ENCODE measurements at places on chromosomes 7 and 10. TPM values are rescaled to one million over a fixed set of nuclear protein-coding genes. Genes with fewer than 3 reads are reported as not detected.

- no peak for DNase-seq
Measured at GRCh38 chr7:120041798-120042197, 231.2 kb upstream of the KCND2 start.

- no peak for DNase-seq
Measured at GRCh38 chr10:14782691-14783363, 8.1 kb upstream of the FAM107B start.

GRCh38 chr10:115163129-115163528, 70.0 kb downstream of the ATRNL1 start:
- no peak for DNase-seq

Gene UNCX
- not detected for total RNA-seq

DNA sequence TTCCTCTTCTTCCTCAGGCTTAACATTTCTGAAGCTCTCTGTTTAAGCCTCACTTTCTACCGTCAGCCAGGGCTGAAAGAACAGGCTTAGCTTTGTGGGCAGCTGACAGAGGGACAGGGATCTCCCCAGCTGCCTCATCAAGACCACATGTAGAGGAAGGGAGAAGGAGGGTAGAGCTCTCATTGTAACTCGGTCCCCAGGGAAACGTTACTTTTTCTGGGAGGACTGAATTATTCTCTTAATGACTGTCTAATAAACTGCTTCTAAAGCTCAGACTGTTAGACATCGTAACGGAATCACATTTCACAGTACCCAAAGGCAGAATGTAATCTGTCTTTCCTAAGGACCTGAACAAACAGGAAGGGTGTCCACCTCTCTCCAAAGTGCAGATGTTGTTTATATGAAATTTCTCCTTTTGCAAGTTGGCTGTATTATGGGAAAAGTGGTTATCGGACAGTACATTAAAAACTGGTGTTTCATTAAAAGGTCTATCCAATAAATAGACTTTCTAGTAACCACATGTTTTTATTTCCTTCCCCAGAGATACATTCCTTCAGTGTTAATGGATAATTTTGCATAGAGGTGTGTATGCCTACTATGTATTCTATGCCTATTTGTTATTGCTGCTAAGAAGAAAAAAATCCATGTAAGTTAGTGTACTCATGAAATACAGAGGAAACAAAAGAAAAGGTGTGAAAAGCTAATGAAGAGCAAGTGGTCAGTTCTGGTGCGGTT, 144.2 kb downstream of the CTTNBP2 start:
- DNase-seq, result no peak

GRCh38 chr10:100998183-100998990, 1.2 kb upstream of the LZTS2 start:
- peak; percentile 92 for DNase-seq

GRCh38 chr10:114649217-114649903, 8.7 kb downstream of the ABLIM1 start:
- no peak for DNase-seq

Gene CLEC5A
- total RNA-seq, result 0.31 TPM

DNA sequence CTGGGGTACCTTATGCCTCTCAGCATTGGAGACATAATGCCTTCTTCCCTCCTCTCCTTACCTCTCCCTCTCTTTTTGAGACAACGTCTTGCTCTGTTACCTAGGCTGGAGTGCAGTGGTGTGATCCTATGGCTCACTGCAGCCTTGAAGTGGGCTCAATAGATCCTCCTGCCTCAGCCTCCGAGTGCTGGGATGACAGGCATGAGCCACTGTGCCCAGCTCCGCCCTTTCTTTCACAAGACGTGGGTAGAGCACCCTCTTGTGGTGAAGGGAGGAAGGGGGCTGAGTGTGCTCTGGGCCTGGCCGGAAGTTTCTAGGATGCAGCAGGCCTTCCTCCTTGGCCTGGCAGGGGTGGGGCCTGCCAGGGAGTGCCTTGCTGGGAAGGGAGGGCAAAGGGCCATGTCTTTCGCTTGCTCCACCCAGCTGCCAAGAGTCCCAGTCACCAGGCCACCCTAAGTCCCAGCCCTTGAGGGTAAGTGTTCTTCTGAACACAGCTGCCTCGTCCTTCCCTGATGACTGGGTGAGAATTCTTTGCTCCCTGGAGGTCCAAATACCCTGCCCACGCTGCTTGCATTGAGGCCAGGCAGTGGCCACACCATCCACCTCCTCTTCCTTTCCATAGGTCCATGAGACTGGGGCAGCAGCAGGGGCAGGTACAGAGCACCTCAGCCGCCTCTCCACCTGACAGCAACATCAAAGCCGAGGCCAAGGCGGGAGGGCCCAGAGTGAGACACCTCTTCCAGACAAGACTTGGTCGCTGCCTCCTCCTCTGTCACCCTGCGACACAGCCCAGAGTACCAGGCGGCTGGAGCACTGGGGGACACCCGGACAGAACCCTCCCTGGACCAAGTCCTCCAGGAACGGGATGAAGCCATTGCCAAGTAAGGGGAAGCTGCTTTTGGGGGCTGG, 3.7 kb downstream of the ABHD11 start:
- DNase-seq, result peak; percentile 89

DNA sequence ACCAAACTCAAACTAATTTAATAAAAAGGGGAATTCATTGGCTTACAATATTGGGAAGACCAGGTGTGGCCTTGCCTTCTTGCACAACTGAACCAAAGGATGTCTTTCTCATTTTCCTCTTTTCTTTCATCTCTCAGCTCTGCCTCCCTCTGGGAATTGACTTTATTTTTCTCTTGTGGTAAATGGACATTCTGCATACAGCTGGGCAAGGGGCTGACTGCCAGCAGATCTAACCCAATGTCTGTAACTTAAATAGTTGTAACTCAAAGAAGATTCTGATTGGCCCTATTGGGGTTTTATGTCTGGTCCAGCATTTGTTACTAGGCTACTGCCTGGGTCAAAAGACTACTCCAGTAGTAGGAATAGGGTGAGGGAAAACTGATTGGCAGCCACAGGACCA, 15.3 kb downstream of the PTTG1IP2 start:
- no peak for DNase-seq

DNA sequence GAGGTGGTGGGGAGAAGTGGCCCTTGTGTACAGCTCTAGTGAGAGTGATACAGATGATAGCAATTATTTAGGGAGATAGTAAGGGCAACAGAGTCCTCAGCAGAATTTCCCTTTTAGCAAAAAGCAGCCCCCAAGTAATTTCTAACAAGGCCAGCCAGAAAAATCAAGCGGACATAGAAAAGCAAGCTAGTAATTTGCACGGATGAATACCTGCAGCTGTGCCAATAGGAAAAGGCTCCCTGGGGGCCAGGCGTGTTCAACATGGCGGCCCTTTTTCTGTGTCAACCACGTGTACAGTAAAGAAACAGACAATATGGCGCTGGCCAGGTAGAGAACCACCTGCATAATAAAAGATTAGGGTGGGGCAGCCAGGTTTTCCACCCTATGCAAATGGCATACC, 7.4 kb downstream of the MCM10 start:
- DNase-seq, result no peak

GRCh38 chr10:70115948-70116682, 16.5 kb downstream of the AIFM2 start:
- DNase-seq, result peak; percentile 75

Gene LRMDA
- 7.6 TPM for total RNA-seq

Gene TEX47
- 8.9 TPM for total RNA-seq

DNA sequence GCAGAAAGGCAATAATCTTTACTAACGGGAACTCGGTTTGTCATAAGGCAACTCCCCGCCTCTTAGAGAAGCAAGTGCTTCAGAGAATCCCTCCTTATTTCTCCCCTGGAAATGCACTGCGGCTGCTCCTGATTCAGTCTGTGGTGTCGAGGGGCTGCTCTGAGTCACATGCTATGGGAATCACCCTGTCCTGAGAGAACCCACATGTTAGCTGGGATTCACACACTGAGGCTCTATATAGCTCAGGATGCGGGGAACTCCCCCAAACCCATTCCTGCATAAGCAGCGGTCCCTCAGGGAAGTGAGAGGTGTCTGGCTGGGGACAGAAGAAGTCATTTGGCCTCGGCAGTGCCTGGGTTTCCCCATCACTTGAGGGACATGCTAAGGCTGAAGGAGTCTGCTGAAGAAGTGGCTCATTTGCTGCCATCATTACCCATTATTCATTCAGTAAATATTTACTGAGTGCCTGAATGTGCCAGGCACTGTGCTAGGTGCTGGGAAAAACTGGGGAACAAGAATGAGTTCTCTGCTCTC, 87.5 kb downstream of the ATXN7L1 start:
- no peak for DNase-seq

DNA sequence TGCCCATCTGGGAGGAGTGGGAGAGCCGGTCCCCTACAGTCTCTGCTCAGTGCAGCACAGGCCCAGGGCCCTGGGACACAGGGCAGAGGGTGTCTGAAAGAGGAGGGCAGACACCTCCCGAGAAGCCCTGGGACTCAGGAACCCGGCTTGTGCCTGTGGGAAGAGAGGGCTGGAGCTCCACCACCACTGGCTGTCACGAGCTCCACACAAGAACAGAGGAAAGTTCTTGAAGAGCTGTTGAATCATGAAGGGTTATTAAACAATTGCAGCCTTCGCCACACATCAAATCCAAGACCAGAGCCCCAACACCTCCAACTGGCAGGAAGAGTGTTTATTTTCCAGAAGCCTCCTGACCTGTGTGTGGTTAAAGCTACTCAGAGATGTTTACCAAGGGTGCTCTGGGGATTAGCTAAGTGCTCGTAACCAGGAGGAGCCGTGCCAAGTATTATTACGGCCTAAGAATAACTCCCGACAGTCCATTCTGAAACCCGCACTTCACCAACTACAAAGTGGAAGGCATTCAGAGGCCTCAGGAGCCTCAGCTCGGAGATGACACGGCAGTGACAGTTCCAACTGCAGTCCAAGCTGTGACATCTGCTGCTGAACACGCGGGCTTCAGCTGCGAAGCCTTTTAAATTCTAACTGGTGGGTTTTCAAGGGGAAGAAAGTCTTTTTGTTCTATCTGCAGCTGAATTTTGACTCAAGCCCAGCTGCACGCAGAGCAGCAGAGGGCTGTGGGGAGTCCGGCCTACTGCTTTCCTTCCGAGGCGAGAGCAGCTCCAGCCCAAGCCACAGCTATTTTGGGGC, 75.1 kb downstream of the MAD1L1 start:
- peak; percentile 69 for DNase-seq

- no peak for DNase-seq
Measured at GRCh38 chr7:112708236-112708635, 82.0 kb downstream of the TMEM168 start.

Gene LSM5
- total RNA-seq, result 18.9 TPM

GRCh38 chr7:138720286-138720685, 19.1 kb upstream of the SVOPL start:
- DNase-seq, result no peak

DNA sequence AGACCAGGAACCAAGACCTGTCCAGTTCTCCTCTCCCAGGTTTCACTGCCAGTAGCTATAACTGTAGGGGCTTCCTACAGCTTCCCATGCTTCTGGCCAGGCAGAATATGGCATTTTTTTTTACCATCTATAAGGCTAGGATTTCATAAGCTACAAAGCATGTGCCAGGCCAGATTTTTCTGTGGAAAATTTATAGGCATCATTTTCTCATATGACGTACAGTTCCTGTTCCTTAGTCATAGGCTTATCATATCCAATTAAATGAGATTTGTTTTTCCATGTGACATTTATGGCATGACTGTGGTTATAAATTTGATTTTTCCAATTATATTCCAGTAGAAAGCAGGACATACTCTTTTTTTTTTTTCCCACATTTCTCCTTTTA, 208.6 kb upstream of the NPY start:
- DNase-seq, result no peak

DNA sequence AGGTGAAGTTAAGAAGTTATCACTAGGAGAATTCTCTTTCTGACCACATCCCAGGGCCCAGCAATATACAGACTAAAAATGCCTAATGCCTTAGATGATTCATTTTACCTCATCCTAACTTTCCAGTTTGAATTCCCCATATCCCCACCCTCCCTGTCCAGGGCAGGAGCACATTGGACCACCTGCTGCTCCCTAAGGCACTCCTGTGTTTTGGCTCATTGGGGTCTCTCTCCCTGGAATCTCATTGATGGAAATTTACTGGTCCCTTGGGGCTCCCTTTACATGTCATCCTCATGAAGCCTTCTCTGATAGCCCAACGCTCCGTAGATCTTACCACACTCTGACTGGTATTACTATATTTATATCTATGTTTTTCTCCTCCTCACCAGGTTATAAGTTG, 2.7 kb downstream of the IL2RA start:
- no peak for DNase-seq

DNA sequence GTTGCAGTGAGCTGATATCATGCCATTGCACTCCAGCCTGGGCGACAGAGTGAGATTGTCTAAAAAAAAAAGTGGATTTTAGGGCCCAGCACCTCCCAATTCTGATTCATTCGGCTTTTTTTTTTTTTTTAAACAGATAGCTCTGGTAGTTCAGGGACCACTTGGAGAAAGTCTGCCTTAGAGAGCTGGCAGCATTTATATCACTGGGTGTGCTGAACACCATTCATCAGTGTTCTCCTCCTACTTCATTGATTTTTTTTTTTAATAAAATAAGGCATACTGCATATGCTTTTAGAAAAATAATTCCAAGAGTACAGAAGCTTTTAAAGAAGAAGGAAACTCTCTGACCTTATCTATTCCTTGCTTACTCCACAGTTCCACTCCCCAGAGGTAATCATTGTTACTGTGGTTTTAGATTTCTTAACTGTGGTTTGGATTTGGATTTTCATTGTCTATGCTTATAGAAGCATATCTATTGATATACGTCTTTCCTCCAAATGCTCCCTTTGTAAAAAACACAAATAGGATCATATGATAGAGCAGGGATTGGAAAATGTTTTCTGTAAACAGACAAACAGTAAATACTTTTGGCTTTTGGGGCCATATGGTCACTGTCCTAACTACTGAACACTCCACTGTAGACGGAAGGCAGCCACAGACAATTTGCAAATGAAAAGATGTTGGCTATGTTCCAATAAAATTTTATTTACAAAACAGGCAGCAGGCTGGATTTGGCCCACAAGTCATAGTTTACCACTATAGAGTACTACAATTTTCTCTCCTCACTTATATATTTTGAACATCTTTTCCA, 21.1 kb upstream of the SAR1A start:
- no peak for DNase-seq

Gene PIP
- total RNA-seq, result not detected

GRCh38 chr10:92131275-92131820, 159.5 kb downstream of the CPEB3 start:
- DNase-seq, result no peak

- no peak for DNase-seq
Measured at GRCh38 chr7:17380736-17381662, 82.5 kb downstream of the AHR start.

GRCh38 chr10:44205067-44205466, 179.8 kb downstream of the CXCL12 start:
- DNase-seq, result no peak

GRCh38 chr10:90204956-90205314, 503.5 kb downstream of the KIF20B start:
- no peak for DNase-seq

Gene ABI1
- 48.0 TPM for total RNA-seq

- DNase-seq, result no peak
Measured at GRCh38 chr10:47152861-47153349, 147.1 kb upstream of the GDF10 start.

DNA sequence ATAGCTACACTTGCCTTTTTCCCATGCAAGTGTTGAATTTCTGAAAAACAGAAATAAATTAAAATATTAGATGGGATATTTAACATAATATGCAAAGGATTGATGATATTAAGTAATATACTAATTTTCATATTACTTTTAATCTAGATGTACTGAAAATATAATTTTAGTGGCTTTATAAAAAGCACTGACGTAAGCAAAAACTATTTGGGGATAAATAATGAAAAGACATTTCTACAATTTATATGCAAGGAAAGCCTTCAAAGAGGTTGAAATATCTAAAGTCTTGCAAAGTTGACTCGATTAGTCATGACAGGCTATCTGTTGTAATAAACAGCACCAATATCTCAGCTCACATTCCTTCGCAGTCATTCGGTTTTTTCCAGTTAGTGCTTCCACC, 94.9 kb upstream of the ABCB5 start:
- no peak for DNase-seq

Data from testis (tissue), 5 donors.